ENCODE measurements at places on chromosomes 11 and 22. TPM values are rescaled to one million over a fixed set of nuclear protein-coding genes. Genes with fewer than 3 reads are reported as not detected.

The LTO1 gene
- total RNA-seq: 57.4 TPM

The EP300 gene
- 161 TPM for total RNA-seq

The CARD18 gene
- total RNA-seq: not detected

The OR8A1 gene
- not detected for total RNA-seq

The LARGE1 gene
- 2.6 TPM for total RNA-seq

The RAG2 gene
- not detected for total RNA-seq

The SLC22A25 gene
- not detected for total RNA-seq

DNA sequence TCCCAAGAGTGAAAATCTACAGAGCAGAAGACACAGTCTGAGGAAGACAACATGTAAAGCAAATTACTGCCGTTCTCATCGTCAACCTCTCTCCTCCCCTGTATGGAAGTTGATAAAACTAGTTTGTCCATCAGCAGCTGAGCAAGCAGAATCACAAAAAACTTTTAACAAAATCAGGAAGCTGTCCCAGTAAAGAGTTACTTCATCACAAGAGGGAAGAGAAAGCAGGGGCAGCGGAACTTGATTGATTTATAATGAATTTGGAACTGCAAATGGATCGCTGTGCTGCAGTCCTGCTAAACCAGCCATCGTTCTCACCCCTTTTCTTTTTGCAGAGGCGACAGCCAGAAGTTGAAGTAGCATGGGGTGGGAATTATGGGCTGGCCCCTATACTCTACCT, 13.7 kb upstream of the UCP3 start:
- no peak overlapping the region for H3K27ac ChIP-seq
- H3K27me3 ChIP-seq: no peaks in the 10 kb centered on the region
- H3K4me1 ChIP-seq: peaks cover 2% of the 10 kb centered on the region
- H3K36me3 ChIP-seq: peaks cover 11% of the 10 kb centered on the region

GRCh38 chr11:108866781-108867180, 201.9 kb downstream of the DDX10 start:
- no peaks in the 10 kb centered on the region for H3K36me3 ChIP-seq
- no peak overlapping the region for H3K4me3 ChIP-seq
- DNase-seq: no peak
- no peaks in the 10 kb centered on the region for H3K4me1 ChIP-seq
- no peak overlapping the region for H3K27ac ChIP-seq
- no peaks in the 10 kb centered on the region for H3K27me3 ChIP-seq

DNA sequence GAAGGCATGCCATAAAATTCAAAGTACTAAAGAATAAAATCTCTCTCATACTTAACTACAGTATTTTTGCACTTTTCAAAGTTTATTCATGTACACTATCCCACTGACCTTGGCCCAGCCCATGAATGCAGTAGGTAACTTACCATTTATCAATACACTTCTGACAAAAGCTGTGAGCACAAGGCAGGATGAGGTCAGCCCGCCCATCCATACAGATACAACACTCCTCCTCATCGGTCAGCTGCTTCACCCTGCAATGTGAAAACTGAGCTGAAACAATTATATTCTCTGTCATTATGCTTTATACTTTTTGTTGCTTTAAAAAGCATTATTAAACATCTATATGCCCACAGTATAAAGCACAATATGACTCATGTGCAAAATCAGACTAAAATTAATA, 22.1 kb downstream of the RNF141 start:
- H3K27me3 ChIP-seq: no peaks in the 10 kb centered on the region
- no peaks in the 10 kb centered on the region for H3K4me1 ChIP-seq
- no peak for DNase-seq
- no peak overlapping the region for H3K4me3 ChIP-seq
- H3K36me3 ChIP-seq: peaks cover 39% of the 10 kb centered on the region

- H3K4me3 ChIP-seq: peak within 1 kb of the TSS; percentile 89
- peaks cover 9% of the 10 kb centered on the region for H3K4me1 ChIP-seq
- peak within 1 kb of the TSS; percentile 70 for H3K27ac ChIP-seq
- H3K36me3 ChIP-seq: no peaks in the 10 kb centered on the region
- H3K27me3 ChIP-seq: no peaks in the 10 kb centered on the region
- DNase-seq: peak; percentile 95
Measured at GRCh38 chr22:38569972-38570778, at the start of gene DMC1. Gene DMC1 (minus strand): TSS chr22:38570183. CDS start chr22:38568256, 1,927 bp downstream.

- no peak for DNase-seq
- H3K27me3 ChIP-seq: no peaks in the 10 kb centered on the region
- H3K4me3 ChIP-seq: no peak overlapping the region
- no peaks in the 10 kb centered on the region for H3K4me1 ChIP-seq
- no peaks in the 10 kb centered on the region for H3K36me3 ChIP-seq
Measured at GRCh38 chr22:36564422-36565158, 35.6 kb upstream of the EIF3D start.

- no peak for DNase-seq
- no peak overlapping the region for H3K27ac ChIP-seq
- no peaks in the 10 kb centered on the region for H3K36me3 ChIP-seq
- no peaks in the 10 kb centered on the region for H3K4me1 ChIP-seq
- no peaks in the 10 kb centered on the region for H3K27me3 ChIP-seq
Measured at GRCh38 chr11:78132475-78132874, 7.0 kb downstream of the ALG8 start.

- peak overlapping the region; percentile 81 for H3K27ac ChIP-seq
- peaks cover 38% of the 10 kb centered on the region for H3K36me3 ChIP-seq
- H3K27me3 ChIP-seq: no peaks in the 10 kb centered on the region
- DNase-seq: no peak
Measured at GRCh38 chr22:46281866-46282678, 14.3 kb downstream of the TTC38 start.

GRCh38 chr22:35335468-35335867, 35.8 kb downstream of the TOM1 start:
- no peak overlapping the region for H3K27ac ChIP-seq
- peaks cover 73% of the 10 kb centered on the region for H3K36me3 ChIP-seq
- no peaks in the 10 kb centered on the region for H3K27me3 ChIP-seq
- no peak for DNase-seq
- peaks cover 23% of the 10 kb centered on the region for H3K4me1 ChIP-seq

DNA sequence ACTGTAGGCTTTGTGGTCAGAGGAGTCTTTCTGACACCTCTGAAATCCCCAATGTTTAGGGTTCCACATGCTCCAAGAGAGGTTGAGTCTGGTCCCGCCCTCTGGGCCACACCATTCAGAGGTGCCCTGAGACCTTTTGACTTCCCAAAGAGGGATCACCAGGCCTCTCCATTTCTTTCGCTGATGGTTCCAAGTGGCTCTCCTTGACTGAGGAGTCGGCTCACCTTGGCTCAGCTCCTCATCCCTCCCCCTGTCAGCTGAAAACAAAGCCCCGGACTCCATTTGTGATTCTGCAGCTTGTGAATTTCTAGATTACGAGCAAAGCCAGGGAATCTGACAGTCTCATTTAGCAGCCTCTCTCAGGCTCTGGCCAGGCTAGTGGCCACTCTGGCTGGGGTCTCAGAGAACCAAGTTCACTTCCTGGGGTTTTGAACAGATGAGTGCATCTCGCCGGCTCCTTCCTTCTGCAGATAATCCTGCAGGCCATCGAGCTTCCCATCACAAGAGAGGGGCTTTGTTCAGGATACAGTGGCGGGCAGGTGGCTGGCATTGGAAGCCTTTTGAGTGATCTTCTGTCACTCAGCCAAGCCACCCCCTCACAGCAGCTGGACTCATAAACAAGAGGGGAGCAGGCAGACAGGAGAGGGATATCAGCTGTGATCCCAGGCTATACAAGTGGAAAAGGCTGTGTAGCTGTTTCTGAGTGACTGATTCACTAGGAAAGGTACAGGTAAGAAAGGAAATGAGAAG, 102.9 kb downstream of the TRIM29 start:
- DNase-seq: no peak
- no peaks in the 10 kb centered on the region for H3K4me1 ChIP-seq
- no peaks in the 10 kb centered on the region for H3K27me3 ChIP-seq
- no peak overlapping the region for H3K4me3 ChIP-seq

- DNase-seq: no peak
- no peak overlapping the region for H3K4me3 ChIP-seq
- H3K27ac ChIP-seq: no peak overlapping the region
- no peaks in the 10 kb centered on the region for H3K4me1 ChIP-seq
- no peaks in the 10 kb centered on the region for H3K27me3 ChIP-seq
Measured at GRCh38 chr11:9990221-9990973, 303.6 kb downstream of the SBF2 start.

GRCh38 chr11:75743711-75744563, 24.6 kb upstream of the DGAT2 start:
- H3K4me3 ChIP-seq: no peak overlapping the region
- no peaks in the 10 kb centered on the region for H3K4me1 ChIP-seq
- H3K27me3 ChIP-seq: peaks cover 20% of the 10 kb centered on the region
- no peak for DNase-seq

GRCh38 chr11:64239662-64240434, 1.0 kb upstream of the FKBP2 start:
- H3K27me3 ChIP-seq: no peaks in the 10 kb centered on the region
- H3K4me3 ChIP-seq: peak overlapping the region; percentile 73
- H3K36me3 ChIP-seq: peaks cover 27% of the 10 kb centered on the region
- peaks cover 48% of the 10 kb centered on the region for H3K4me1 ChIP-seq
- H3K27ac ChIP-seq: peak overlapping the region; percentile 97

DNA sequence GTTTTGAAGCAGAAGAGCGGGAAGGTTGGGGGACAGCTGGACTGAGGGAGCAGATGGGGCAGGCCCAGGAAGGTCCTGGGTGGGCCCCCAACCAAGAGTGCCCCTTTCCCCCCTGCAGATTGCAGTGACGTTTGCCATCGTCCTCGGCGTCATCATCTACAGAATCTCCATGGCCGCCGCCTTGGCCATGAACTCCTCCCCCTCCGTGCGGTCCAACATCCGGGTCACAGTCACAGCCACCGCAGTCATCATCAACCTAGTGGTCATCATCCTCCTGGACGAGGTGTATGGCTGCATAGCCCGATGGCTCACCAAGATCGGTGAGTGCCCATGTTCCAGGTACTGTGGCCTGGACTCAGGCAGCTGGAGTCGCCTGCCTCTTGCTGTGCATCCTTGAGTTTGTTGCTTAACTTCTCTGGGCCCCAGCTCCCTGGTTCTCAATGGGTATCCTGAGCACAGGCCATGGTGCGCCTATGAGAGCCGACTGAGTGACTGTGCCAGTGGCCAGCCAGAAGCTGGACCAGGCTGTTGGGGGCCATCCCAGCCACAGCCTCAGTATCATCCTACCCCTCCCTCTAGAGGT, 42.0 kb upstream of the FADD start:
- DNase-seq: no peak
- no peaks in the 10 kb centered on the region for H3K27me3 ChIP-seq
- no peak overlapping the region for H3K27ac ChIP-seq
- H3K36me3 ChIP-seq: no peaks in the 10 kb centered on the region
- no peaks in the 10 kb centered on the region for H3K4me1 ChIP-seq

GRCh38 chr11:19474954-19475721, 234.4 kb upstream of the E2F8 start:
- H3K27me3 ChIP-seq: no peaks in the 10 kb centered on the region
- no peaks in the 10 kb centered on the region for H3K4me1 ChIP-seq
- no peak overlapping the region for H3K4me3 ChIP-seq
- H3K36me3 ChIP-seq: no peaks in the 10 kb centered on the region

DNA sequence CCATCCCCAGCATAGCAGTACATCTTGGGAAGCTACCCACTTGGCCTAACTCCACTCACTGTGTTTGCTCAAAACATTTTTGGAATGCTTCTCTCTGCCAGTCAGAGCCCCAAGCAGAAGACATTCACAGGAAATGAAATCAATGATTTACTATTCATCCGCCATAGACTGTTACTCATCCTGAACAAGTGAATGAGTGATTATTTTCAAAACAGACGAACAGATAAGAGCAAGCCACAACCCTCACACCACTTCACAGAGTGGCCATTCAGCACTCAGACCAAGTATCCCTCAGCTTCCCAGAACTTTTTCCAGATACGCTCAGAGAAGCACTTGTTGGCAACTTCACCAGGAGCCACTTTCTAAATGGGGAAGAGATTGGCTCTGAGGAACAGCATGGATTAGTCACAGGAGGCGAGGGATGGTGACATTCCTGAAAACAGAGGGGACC, 13.0 kb upstream of the UBASH3B start:
- no peaks in the 10 kb centered on the region for H3K27me3 ChIP-seq
- H3K27ac ChIP-seq: no peak overlapping the region
- no peak for DNase-seq
- no peak overlapping the region for H3K4me3 ChIP-seq
- H3K36me3 ChIP-seq: no peaks in the 10 kb centered on the region

DNA sequence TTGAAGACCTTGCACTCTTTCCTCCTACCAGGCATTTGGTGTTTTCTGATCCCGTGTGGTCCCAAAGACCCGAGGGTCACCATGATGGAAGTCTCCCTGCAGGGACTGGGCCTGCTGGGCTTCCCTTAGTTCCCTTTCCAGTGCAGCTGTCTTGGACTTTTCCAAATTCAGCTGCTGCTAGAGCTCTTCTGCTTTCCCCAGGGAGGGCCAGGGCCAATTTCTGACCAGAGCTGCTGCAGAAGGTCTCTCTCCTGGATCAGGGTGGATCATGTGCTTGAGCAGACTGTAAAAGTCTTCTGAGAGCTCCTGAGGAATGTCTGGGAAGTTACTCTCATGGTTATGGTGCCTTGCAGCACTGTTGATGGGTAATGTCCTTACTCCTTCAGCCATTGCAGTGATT, 23.2 kb downstream of the LDLRAD3 start:
- H3K27ac ChIP-seq: no peak overlapping the region
- no peaks in the 10 kb centered on the region for H3K27me3 ChIP-seq
- no peaks in the 10 kb centered on the region for H3K36me3 ChIP-seq
- no peak for DNase-seq
- no peaks in the 10 kb centered on the region for H3K4me1 ChIP-seq
- H3K4me3 ChIP-seq: no peak overlapping the region

DNA sequence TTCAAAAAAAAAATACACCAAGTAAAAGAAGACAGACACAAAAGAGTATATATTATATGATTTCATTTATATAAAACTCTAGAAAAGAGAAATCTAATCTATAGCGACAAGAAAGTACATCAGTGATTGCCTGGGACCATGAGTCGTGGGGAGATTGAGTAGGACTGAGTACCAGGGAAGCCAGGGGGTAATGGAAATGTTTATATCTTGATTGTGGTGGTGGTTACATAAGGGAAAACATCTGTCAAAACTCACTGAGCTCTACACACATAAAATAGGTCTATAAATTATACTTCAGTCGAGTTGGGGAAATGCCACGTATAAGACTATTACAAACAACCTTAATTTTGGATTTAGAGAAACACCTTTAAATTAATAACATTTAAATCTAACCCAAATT, 117.4 kb downstream of the TRIM29 start:
- DNase-seq: no peak
- no peak overlapping the region for H3K4me3 ChIP-seq
- H3K27me3 ChIP-seq: peaks cover 22% of the 10 kb centered on the region

DNA sequence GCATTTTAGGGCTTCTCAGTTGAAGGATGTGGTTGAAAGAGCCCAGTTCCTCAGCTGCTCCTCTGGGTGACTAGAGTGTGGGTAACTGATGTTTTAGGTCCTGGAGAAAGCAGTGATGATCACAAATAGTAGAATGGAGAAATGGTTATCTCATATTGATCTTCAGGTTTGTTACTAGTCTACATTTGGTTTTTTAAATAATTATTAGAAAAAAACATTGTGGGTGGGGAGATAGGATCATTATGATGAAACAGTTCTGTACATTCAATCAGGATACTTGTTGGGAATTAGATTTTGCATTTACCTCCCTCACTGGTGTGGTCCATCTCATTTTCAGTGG, 24.9 kb downstream of the SREBF2 start:
- H3K4me3 ChIP-seq: no peak overlapping the region
- peaks cover 15% of the 10 kb centered on the region for H3K4me1 ChIP-seq
- H3K27ac ChIP-seq: peak overlapping the region; percentile 42
- no peak for DNase-seq
- H3K36me3 ChIP-seq: no peaks in the 10 kb centered on the region
